ENCODE measurements at places on chromosomes 7 and 10.

DNA sequence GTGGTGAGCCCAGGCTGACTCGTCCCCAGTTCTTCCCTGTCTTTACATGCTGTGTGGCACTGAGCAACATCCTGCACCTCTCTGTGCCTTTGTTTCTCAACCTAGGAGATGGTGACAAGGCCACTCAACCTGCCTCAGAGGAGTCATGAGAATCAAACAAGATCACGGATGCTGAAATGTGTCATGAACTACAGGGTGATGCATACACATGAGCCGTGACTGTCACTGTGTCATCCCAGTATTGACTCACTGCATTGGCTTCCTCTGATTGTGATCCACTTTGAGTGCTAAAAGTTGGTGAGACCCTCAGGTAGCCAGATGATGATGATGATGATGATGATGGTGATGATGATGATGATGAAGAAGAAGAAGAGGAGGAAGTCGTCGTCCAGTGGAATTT, 11.5 kb downstream of the C10orf71 start:
- DNase-seq = no peak

- DNase-seq = peak; percentile 15
Measured at GRCh38 chr10:35416619-35417312, 80.5 kb downstream of the CCNY start.

- no peak for DNase-seq
Measured at GRCh38 chr7:117259615-117260014, 63.2 kb downstream of the WNT2 start.

DNA sequence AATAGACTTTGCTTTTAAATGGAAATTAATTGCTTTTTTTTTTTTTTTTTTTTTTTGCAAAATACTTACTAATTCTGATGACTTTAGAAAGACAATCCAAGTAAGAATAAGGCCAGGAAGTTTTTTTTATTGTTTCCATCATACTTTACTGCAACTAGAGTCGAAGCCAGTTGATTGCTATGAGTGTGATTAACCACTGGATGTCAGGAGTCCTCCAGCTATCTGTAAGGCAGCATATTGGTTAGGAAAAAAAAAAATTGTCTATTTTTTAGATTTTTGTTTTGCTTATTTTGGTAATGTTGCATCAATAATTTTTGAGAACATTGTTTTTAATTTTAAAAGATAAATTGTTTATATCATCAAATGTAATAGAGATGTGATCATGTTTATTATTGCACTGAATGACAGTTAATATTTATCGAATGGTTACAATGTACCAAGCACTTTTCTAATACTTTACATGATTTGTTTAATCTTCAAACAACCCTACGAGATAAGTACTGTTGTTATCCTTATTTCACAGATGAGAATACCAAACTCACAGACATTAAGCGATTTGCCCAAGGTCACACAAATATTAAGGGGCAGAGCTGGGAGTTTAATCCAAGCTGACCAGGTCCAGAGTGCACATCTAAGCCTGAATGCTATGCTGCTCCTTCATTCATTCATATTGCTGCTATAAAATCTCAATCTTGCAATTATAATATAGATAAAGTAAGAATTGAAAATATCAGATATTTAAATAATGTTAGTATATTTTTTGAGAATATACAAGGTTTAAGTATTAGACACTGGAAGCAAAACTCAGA, 19.9 kb upstream of the LMOD2 start:
- no peak for DNase-seq

DNA sequence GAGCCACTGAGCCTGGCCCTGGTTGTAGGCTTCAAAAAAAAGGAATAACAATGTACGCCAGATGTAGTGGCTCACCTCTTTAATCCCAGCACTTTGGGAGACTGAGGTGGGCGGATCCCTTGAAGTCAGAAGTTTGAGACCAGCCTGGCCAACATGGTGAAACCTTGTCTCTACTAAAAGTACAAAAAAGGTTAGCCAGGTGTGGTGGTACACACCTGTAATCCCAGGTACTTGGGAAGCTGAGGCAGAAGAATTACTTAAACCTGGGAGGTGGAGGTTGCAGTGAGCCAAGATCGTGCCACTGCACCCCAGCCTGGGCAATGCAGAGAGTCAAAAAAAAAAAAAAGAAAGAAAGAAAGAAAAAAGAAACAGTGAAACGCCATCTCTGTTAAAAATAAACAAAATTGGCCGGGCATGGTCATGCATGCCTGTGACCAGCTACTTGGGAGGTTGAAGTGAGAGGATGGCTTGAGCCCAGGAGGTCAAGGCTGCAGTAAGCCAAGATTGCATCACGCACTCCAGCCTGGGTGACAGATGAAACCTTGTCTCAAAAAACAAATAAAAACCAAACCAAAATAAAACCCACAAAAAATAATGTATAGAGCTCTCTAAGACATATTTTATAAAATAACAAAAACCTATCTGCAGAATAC, 4.7 kb upstream of the KLHDC10 start:
- DNase-seq = no peak
